ENCODE measurements at places on chromosomes 11 and 22.

DNA sequence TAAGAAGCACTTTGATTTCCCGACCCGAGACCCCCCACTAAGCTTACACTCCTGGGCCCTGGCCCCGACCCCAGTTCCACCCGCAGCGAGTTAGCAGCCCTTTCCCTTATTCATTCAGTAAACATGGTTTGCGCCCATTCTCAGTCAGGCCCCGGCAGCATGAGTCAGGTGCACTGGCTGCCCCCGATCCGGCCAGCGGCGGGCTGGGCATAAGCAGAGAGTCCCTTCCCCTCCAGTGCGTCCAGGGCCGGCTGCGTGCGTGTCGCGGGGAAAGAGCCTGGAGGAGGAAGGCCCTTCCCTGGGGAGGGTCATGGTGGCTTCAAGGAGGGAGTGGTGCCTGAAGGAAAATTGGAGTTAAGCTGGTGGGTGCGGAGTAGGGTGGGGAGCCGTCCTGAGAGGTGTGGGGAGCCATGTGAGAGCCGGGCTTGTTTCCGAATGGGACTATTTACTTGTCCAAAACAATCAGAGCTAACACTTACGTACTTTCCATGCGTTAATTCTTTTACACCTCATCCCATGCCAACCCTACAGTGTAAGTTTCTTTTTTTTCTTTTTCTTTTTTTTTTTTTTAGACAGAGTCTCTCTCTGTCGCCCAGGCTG lies 657 bp downstream of the IGHMBP2 start:
- no peak for DNase-seq

DNA sequence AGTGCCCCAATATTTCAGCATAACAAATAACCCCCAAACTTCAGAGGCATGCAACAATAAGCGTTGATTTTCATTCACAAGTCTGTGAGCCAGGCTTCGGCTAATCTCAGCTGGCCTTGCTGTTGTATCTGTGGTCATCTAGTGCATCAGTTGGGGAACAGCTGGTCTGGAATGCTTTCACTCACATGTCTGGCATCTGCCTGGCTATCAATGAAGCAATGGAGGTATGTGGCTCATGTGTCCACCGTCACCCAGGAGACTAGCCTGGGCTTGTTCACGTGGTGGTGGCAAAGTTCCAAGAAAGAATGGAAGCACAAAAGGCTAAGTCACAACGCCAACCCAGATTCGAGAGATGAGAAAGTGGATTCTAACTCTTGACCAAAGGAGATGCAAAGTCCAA lies 304.8 kb upstream of the ISX start:
- DNase-seq = no peak

DNA sequence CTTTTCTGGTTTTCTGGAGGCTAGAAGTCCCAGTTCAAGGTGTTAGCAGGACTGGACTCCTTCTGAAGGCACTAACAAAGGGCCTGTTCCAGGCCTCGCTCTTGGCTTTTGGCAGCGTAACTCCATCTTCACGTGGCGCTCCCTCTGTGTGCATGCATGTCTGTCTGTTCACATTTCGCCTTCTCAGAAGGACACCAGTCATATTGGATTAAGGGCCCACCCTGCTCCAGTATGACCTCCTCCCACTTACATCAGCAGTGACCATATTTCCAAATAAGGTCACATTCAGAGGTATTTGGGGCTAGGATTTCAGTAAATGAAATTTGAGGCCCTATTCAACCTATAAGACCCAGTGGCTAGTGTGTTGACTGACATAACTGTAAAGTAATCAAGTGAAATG lies 20.0 kb downstream of the APLP2 start:
- no peak for DNase-seq

- DNase-seq = no peak
Measured at GRCh38 chr11:118878163-118878563, 5.5 kb upstream of the CXCR5 start.

DNA sequence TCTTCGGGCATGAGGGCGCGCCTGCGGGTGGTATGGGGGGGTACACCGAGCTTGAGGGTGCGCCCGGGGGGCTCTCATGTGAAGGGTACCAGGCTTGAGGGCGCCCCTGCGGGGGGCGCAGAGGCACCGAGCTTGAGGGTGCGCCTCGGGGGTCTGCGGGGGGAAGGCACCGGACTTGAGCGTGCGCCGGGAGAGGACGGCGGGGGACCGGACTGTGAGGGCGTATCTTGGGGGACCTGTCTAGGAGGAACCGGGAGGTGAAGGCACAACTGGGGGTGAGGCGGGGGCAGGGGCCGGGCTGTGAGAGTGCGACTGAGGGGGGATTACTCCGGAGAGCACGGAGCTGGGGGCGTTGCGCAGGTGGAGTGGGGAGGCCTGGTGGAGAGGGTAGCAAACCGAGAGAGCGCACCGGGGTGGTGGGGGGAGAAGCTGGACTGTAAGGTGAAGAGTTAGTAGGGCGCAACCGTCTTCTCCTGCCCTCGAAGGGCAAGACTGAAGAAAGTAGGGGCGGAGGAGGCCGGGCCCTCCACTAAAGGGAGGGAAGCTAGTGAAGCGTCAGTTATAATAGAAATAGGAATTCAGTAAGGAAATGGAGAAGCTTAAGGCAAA lies 1.1 kb upstream of the DDX6 start:
- peak; percentile 6 for DNase-seq

Measured in stimulated activated CD4-positive, alpha-beta T cell treated with anti-CD3 and anti-CD28 coated beads, Interleukin-15, amount 100 ng/mL, for 48 hours (primary cell).